ENCODE measurements at places on chromosomes 7 and 10. TPM values are rescaled to one million over a fixed set of nuclear protein-coding genes. Genes with fewer than 3 reads are reported as not detected.

The UPK3BL1 gene
- 35.5 TPM for total RNA-seq

The ATOH7 gene
- not detected for total RNA-seq

The FRG2B gene
- total RNA-seq, result not detected

The MMD2 gene
- not detected for total RNA-seq

The AOAH gene
- total RNA-seq, result 29.2 TPM

The LRIT1 gene
- total RNA-seq, result not detected

The TWIST1 gene
- not detected for total RNA-seq

The ANKRD61 gene
- total RNA-seq, result not detected

The KCND2 gene
- total RNA-seq, result 0.38 TPM

The ZNF487 gene
- total RNA-seq, result 5.0 TPM

Data from lower lobe of right lung (tissue), 2 donors.